ENCODE measurements at places on chromosomes 13 and 19. TPM values are rescaled to one million over a fixed set of nuclear protein-coding genes. Genes with fewer than 3 reads are reported as not detected.

The LENG9 gene
- 1.8 TPM for total RNA-seq

GRCh38 chr13:27622881-27623280 lies 1.2 kb downstream of the POLR1D start:
- no peaks in the 10 kb centered on the region for H3K27me3 ChIP-seq
- H3K4me3 ChIP-seq: no peak overlapping the region

The GARIN5B gene
- total RNA-seq: not detected

The CBARP gene
- 0.83 TPM for total RNA-seq

DNA sequence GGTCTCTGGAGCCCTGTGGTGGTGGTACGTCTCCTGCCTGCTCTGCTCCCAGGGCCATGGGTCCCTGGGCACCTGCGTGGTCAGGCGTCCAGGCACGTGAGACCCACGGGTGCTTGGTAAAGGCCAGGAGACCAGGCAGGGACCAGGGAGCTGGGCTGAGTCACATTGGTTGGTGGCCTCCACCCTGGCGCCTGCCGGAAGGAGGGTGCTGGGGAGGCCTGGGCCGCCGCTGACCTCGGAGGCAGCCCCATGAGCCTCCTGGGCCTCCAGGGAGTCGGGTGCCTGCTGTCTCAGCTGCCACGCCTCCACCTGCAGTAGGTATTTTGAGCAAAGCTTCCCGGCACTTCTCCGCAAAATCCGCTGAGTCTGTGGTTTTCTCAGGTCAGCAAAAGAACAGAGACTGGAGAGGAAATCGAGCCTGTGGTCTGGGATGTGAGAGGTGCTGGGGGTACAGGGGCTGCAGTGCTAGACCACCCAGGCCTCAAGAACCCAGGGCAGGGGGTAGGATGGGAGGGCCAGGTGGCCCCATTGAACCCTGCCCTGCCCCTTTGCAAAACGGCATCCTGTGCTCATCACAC lies 3.6 kb upstream of the PLK5 start:
- no peaks in the 10 kb centered on the region for H3K36me3 ChIP-seq
- DNase-seq: no peak
- H3K4me1 ChIP-seq: peaks cover 8% of the 10 kb centered on the region
- no peak overlapping the region for H3K27ac ChIP-seq
- no peak overlapping the region for H3K4me3 ChIP-seq
- H3K27me3 ChIP-seq: peaks cover 27% of the 10 kb centered on the region

The ALOX5AP gene
- 17.9 TPM for total RNA-seq

DNA sequence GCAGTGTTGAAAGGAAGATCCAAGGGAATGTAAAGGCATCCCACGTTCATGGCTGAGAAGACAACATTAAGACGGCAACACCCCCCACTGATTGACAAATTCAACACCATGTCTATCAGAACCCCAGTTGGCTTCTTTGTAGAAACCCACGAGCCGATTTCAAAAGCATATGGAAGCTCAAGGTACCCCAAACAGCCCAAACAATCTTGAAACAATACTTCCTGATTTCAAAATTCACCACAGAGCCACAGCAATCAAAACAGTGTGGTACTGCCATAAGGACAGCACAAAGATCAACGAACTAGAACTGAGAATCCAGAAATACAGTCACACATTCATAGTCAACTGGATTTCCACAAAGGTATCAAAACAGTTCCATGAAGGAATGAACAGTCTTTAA lies 6.2 kb downstream of the MIER2 start:
- H3K27me3 ChIP-seq: no peaks in the 10 kb centered on the region
- H3K4me1 ChIP-seq: peaks cover 7% of the 10 kb centered on the region
- no peak overlapping the region for H3K4me3 ChIP-seq
- no peak overlapping the region for H3K27ac ChIP-seq

DNA sequence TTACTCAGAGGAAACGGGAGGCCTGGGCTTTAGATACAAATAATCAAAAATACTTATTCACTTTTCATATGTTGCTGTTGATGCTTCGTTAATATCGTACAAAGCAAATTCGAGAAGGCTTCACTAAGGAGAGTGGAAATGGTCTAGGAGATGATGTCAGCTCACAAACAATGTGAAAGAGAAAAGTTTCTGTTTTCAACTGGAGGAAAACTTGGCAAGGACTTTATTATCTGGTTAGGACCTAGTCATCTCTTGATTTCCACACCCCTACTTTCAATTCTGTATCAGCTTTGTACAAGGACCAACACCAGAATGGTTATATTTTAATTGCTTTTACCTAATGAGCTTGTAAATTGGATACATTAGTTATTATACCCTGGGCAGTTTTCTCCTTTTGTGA lies 88.0 kb downstream of the SLC10A2 start:
- peak; percentile 16 for DNase-seq
- H3K4me3 ChIP-seq: no peak overlapping the region
- H3K36me3 ChIP-seq: no peaks in the 10 kb centered on the region
- no peaks in the 10 kb centered on the region for H3K27me3 ChIP-seq
- H3K4me1 ChIP-seq: no peaks in the 10 kb centered on the region
- no peak overlapping the region for H3K27ac ChIP-seq

Data from lung (tissue), 17 donors.